ENCODE measurements at places on chromosomes 3 and 15. TPM values are rescaled to one million over a fixed set of nuclear protein-coding genes. Genes with fewer than 3 reads are reported as not detected.

Gene P2RY1
- total RNA-seq: 0.28 TPM

Gene CPN2
- not detected for total RNA-seq

Gene EFHB
- total RNA-seq: 0.95 TPM

Gene PRKAR2A
- 30.9 TPM for total RNA-seq

Gene C3orf80
- total RNA-seq: 0.33 TPM

Gene GP9
- total RNA-seq: not detected

Gene PCOLCE2
- total RNA-seq: not detected

Gene CSPG4
- total RNA-seq: 0.07 TPM

Gene SCAANT1
- not detected for total RNA-seq

Gene FMN1
- 0.20 TPM for total RNA-seq

Gene CD80
- 1.3 TPM for total RNA-seq

Gene FRMD5
- total RNA-seq: 0.23 TPM

Gene RTP4
- 3.2 TPM for total RNA-seq

Gene SYNPR
- not detected for total RNA-seq

Gene FBXL2
- total RNA-seq: not detected

Gene CD200R1L
- not detected for total RNA-seq

Gene PLSCR5
- total RNA-seq: not detected

Gene PIGZ
- total RNA-seq: 1.2 TPM

Gene TNNC1
- total RNA-seq: 4.5 TPM

Gene HTR3D
- not detected for total RNA-seq

Gene PYGO1
- total RNA-seq: 0.10 TPM

Gene MYO5C
- total RNA-seq: 0.53 TPM

Gene HTR3C
- not detected for total RNA-seq

Gene EIF4E3
- 45.4 TPM for total RNA-seq

Gene MINAR1
- total RNA-seq: 0.43 TPM

Gene IRAK2
- total RNA-seq: 4.2 TPM

Gene SLC28A1
- total RNA-seq: not detected

Gene MAP1A
- total RNA-seq: 3.1 TPM

Gene COL8A1
- 0.15 TPM for total RNA-seq

Gene KLHL6
- total RNA-seq: 34.8 TPM

Gene ZDHHC3
- total RNA-seq: 42.2 TPM

Gene KBTBD12
- not detected for total RNA-seq

Gene POPDC2
- 3.9 TPM for total RNA-seq

Gene SPG11
- 118 TPM for total RNA-seq

Gene GRAMD1C
- 2.7 TPM for total RNA-seq

Gene GOLGA8K
- total RNA-seq: not detected

Gene TMEM207
- not detected for total RNA-seq

Gene KY
- total RNA-seq: not detected

Gene TOPBP1
- 33.8 TPM for total RNA-seq

Gene ATP10A
- total RNA-seq: 62.1 TPM

Gene ICE2
- total RNA-seq: 52.4 TPM

Gene TRIM59
- total RNA-seq: 19.4 TPM

Gene PLCL2
- total RNA-seq: 53.4 TPM

Gene CAMK2N2
- not detected for total RNA-seq

Gene IL20RB
- total RNA-seq: 2.2 TPM

Gene CYP8B1
- not detected for total RNA-seq
